ENCODE measurements at places on chromosomes 11 and 22.
A peak's percentile ranks its signal among the peaks of the same experiment; 100 is the strongest.

DNA sequence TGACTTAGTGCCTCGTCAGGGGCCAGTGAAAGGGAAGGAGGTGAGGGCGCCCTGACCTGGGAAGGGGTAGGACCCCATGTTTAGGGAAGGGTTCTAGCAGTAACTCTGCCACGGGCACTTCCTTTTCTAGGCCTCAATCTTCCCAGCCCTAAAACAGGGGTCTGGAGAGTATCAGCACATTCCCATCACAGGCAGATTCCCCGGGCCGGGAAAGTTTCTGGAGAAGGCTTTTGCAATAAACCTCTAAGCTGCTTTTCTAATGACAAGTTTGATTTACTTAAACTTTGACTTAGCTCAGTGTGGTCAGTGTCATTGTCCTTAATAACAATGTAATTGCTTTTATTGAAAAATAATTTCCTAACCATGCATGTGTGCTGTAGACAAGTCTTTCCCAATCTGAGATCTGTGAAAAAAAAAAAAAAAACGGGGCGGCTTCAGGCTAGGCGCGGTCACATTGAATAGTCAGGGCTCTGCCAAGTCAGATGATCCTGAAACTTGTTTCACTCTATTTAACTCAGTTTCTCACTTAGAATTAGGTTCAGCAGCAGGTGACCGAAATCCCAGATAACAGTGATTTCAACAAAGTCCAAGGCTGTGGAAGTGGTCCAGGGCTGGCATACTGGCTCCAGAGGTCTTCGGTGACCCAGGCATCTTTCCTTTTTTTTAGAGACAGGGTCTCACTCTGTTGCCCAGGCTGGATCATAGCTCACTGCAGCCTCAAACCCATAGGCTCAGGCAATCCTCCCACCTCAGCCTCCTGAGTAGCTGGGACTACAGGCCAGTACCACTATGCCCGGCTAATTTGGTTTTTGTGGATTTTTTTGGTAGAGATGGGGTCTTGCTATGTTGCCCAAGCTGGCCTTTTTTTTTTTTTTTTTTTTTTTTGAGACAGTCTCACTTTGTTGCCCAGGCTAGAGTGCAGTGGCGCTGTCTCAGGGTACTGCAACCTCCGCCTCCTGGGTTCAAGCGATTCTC lies 19.5 kb upstream of the TAB1 start:
- DNase-seq, result no peak

GRCh38 chr22:47357493-47357892 lies 595.0 kb downstream of the TBC1D22A start:
- DNase-seq, result no peak

DNA sequence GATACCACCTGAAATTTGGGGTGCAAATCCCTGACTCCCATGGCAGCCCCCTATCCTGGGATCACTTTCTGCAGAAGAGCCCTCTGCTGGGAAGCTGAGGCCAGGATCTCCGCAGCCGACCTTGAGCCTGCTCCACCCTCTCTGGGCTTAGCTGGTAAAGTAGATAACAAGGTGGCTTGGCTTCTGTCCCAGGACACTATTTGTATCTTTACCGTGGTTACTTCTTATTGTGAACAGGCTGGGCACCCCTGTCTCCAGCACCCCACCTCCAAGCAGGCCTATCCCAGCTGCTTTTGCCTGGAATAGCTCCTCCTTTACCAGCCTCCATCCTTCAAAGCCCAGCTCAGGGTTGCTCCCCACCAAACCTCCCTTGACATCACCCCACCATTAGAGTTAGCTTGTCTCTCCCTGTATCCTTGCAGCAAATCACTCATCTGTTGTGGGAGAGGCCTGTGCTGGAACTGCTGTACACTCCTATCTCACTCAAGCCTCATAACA lies 35.2 kb upstream of the P2RY2 start:
- DNase-seq, result no peak

GRCh38 chr11:106061954-106062949 lies 14.9 kb downstream of the KBTBD3 start:
- no peak for DNase-seq

DNA sequence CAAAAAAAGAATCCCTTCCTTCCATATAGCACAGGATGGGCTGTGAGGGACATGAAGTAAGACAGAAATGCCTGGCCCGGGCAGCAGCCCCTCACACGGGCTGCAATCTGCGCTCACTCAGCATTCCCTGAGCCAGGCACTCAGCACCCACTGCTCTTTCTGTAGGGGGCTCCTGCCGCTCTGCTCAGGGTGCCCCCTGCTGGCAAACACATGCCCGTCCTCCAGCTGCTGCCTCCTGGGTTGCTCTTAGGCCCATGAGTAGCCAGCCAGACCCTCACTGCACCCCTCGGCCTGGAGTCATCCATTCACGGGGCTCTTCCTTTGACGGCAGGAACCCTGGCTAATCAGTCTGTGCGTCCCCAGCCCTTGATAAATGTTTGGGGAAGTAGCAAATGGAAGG lies 6.9 kb downstream of the MCAT start:
- peak; percentile 44 for DNase-seq

DNA sequence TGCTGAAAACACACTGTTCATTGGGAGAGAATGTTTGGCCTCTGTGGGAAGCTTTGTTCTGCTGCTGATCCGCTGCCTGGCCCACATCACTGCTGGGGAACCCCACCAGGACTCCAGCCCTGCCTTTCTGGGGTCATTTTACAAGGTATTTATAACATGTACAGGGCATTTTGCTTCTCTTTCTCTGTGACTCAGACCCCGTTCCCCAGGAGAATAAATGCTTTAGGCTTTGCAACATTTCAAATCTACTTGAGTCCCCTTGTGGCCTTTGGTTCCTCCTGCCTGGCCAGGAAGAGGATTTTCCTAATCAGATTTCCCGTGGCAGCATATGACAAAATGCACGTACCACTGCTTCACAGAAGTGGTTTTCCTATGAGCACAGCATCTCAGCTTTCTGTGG lies 43.0 kb downstream of the BTG4 start:
- no peak for DNase-seq

DNA sequence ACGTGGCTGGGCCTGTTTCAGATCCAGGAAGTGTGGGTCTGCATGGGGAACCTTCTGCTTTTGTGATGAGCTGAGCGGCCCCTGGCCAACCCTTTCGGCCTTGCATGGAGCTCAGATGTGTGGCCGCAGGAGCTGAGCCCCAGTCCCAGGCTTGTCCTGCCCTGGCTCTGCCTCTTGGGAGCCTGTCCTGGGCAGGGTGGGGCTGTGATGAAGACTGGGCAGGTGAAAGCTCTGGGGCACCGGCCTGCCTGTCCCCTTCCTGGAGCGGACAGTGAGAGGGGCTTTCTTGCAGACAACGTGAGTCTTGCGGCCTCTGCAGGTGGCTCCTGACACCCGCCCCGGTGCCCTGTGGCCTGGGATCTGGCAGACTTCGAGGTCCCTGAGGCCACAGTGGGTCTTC lies 1296.6 kb downstream of the BRD1 start:
- no peak for DNase-seq

- DNase-seq, result no peak
Observed at GRCh38 chr11:106047631-106048030, 25.6 kb upstream of the MSANTD4 start.

DNA sequence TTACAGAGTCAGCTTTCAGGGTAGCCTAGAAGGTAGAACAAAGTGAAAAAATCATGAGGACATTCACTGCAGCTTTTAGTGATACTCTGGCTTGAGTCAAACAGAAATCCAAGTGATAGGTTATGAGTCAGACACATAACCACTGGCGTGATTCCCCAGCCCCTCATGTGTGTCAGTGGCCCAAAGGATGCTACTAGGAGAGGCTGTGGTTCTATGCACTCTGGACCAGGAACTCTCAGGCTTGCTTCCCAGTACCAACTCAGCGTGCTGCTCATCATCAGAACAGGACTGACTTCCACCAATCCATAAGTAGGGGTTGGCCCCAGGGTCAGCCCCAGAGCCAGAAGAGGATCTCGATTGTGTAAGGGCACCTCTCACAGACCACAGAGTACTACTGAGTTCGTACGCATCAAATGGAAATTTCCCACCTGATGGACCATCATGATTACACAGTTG lies 116.8 kb downstream of the MED15 start:
- no peak for DNase-seq

DNA sequence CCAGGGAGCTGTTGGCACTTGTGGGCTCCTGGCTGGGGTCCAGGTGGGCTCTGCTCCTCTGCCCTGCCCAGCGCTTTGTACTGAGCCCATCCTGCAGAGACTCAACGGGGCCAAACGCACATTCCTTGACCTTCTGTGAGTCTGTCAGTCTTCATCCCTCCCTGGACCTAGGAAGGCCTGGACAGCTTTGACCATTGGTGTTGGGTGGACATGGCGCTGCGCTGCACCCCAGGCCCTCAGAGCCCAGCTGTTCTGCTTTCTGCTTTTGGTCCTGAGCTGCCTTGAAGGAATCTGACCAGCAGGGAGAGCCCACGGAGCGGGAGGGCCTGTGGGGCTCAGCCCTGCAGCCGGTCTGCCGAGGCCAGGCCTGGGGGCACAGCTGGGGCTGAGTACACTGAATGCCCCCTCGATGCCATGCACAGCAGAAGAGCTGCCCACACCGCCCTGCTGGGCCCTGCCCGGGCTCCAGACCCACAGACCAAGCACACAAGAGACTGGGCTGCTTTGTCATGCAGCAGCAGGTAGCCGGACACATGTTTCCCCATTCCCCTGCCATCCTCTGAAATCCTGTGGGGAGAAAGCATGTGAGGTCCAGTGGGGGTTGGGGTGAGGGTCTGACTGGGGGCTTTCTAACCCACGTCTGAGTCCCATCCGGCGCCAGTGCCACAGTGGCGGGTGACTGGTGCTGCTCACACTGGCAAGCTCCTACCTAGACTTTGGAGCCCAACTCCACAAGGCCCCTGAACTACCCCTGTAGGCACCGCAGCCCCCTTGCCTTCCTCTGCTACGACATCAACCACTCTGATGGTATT lies 24.1 kb upstream of the CCDC188 start:
- DNase-seq, result no peak

Data from eye (tissue), 1 donor.